ENCODE measurements at places on chromosomes 3 and 15.
A peak's percentile ranks its signal among the peaks of the same experiment; 100 is the strongest.

- DNase-seq, result peak; percentile 66
These were observed 11.5 kb downstream of the ARHGEF3 start for GRCh38 chr3:56790016-56790821.

DNA sequence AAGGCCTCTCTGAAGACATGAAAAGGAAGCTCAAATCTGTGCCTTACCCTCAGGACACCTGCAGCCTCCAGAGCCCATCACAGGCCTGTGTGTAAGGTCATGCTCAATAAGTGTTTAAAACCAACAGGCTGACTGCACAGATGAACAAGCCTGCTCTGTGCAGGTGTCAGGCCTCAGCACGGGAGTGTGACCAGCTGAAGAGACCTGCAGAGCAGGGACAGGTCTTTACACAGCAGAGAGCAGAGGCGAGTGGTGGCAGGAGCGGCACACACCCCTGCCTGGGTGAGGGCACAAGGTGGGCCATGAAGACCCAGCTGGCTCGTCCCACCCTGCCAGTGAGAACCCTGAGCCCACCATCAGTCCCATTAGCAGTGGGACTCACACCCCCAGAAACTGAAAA lies 56.9 kb downstream of the ROPN1B start:
- no peak for DNase-seq

GRCh38 chr3:145259166-145259880 lies 901.7 kb downstream of the PLOD2 start:
- no peak for DNase-seq

DNA sequence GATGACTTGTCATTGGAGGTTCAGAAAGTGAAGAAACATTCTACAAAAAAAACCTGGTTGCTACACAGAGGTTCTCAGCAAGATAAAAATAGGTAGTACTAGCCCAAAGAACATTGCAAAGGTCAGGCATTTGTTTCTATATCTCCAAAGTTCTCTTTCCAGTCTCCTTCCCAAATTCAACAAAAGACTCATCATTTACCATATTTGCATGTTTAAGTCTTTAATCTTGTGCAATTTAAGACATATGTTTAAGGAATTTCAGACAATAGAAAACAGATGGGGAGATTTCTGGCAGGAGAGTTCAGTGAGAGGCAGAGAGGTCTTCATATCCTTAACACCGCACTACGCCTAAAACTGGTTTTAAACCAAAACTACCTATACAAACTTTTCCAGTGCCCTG lies 173.8 kb upstream of the THBS1 start:
- DNase-seq, result no peak

GRCh38 chr15:48466820-48467219 lies 135.6 kb downstream of the DUT start:
- DNase-seq, result no peak

DNA sequence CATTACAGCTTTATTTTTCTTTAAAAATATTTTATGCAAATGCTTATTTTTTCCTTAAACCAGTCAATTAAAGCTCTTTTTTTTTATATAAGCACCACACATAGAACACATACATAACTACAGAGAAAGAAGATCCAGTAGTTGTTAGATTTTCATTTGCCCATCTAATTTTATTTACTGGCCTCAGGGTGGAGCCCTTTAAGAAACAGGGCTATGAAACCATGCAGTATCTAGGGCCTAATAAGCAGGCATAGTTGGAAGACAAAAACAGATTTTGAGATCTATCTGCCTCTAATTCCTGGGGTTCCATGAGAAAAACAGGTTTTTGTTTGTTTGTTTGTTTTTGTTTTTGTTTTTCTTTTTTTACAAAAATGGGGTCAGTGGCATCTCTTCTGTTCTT lies 120.6 kb downstream of the BCHE start:
- DNase-seq, result no peak

GRCh38 chr3:10448544-10448943 lies 56.8 kb downstream of the ATP2B2 start:
- DNase-seq, result no peak

GRCh38 chr3:126655887-126656286 lies 963 bp upstream of the TXNRD3 start:
- DNase-seq, result no peak

DNA sequence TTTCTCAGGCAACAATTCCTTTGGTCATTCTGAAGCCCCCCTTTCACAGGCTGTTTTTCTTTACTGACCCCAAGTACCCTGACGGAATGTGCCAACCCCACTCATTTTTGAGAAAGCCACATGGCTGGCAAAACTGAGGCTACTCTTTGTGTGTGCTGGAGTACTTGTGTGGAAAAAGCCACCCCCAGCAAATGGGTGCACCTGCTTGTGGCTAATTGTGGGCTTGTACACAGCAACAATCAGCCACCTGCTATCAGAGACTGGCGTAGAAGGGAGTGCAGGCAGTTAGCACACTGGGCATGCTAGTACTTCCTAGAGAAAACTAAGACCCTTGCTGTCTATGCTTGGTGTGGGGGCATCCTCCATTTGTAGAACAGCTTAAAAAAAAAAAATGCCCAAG lies 110.1 kb upstream of the LMOD3 start:
- no peak for DNase-seq

- no peak for DNase-seq
These were observed 57.9 kb downstream of the RPLP1 start for GRCh38 chr15:69510556-69510955.

GRCh38 chr15:83102346-83102745 lies 5.1 kb upstream of the TM6SF1 start:
- DNase-seq, result no peak

DNA sequence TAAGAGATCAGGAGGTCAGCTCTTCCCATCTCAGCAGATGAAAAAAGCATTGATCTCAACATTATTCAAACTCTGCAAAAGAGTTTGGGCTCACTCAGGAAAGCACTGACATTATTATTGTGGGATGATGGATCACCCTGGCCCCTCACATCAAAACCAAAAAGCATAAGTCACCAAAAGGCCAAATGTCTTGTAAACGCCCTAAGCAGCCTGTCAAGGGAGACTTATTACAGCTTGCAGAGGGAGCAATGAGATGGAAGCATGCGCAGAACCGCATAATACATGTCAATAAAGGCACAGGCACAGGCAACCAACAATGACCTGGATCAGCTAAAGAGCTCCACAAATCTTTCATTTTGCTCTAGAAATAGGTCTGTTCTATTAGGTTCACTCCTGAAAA lies 4.6 kb downstream of the FSIP1 start:
- no peak for DNase-seq

DNA sequence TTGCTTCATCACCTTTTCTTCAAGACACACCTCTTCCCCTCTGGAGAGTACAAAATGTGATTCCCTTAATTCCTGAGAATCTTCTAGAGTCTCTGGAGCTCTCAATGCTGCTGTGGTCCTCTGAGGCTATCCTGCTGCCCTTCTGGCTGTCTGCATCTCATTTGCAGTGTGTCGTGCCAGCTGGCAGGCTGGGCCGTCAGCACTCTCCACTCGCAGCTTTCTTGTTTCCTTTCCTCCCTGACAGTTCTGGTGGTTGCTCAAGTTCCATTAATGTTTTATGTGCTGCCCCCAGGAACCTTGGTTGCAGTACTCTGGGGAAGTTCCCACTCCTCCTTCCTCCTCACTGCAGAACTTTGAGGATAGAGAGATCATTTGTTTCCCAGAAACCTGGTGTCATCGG lies 210.8 kb upstream of the ROPN1 start:
- DNase-seq, result no peak

- DNase-seq, result no peak
These were observed 56.2 kb upstream of the LPP start for GRCh38 chr3:188097791-188098190.

DNA sequence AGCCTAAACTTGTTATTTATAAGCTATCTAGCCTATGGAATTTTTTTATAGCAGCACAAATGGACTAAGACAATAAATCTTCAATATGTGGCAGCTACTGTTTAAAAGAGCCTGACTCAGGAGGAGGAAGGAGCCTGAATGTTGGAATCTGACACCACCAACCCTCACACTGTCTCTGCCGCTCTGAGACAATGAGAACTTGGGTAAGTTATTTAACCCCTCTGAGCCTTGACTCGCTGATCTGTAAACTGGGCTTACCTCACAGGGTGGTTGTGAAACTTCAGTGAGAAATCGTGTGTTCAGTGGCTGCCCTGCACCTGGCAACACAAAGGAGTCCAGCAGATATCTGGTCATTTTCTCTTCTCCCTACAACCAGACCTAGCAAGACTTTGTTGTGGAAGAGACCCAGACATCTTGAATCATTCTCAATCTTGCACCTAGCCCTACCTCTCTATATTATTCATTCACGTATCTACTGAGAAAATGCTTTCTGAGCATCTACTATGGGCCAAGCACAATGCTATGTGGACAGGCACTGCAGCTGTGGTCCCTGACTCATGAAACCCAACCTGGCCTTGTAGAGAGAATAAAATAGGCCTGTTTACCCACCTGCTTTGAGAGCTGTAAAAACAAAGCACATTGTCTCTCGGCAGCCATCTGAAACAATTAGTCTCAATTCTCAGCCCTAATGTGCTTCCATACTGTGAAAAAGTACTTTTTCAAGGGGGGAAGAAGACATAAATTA lies 81.9 kb upstream of the SLC25A36 start:
- no peak for DNase-seq

- no peak for DNase-seq
These were observed 411 bp upstream of the PPP2R3A start for GRCh38 chr3:135965129-135965505.

DNA sequence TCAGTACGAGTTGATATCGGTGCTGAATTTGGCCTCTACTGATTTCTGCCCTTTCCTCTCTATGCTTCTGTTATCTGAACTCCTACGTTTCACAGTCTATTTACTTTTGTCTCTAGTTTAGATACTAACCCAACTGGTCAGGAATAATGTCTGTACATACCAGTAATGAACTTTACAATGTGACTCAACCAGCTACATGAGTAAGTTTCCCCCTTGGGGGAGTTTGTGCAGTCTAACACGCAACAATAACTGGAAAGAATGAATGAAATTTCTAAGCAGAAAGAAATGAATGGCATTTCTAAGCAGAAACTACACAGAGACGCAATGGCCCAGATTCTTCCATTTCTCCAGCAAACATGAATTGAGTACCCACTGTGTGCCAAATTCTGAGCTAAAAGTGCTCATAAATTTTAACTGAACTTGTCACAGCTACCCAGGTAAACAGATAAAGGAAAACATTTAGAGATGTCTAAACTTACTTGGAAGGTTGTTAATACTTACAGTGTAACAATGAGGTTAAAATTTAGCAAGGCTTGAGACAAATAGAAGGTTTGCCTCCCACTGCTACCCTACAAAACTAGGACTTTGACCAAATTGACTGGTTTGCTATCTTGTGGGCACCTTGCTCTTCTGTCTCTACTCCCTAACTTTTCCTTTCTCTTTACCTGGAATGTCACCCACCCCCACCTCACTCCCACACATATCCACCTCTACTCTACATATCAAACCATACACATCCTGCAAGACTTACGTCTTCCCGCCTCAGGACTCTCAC lies 11.6 kb downstream of the UPK1B start:
- no peak for DNase-seq

DNA sequence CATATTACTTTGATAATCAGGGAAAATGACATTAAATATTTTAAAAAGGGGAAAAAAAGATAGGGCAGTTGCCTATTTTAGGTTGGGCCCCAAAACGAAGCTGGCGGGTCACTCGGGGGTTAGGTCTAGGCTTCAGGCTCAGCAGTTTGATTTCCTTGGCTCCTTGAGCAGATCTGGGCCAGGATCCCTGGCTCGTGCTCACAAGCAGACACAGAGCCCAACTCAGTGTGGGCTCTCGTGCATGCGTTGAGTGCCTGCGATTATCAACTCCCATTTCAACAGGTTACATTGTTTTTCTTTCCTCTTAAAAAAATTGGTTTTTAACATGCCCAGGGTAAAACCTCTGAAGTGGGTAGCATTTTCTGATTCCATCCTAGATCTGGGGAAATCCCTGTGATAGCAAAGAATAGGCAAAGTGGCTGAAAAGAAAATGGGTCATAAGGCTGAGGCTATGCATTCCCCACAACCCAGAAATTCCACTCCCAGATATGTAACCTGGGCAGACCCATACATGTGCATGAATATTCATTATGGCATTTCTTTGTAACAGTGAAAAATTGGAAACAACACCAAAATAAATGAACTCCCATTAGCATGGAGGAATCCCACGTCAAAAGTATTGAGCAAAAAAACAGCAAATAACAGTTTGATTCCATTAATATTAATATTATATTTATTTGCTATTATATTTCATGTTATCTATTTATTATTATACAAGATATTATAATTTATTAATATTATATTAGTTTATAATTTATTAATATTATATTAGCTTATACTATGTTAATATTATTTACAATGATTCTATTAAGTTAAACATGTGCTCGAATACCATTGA lies 27.8 kb downstream of the FAM43A start:
- DNase-seq, result no peak

- no peak for DNase-seq
These were observed 3.1 kb downstream of the WDR93 start for GRCh38 chr15:89693696-89694095.

DNA sequence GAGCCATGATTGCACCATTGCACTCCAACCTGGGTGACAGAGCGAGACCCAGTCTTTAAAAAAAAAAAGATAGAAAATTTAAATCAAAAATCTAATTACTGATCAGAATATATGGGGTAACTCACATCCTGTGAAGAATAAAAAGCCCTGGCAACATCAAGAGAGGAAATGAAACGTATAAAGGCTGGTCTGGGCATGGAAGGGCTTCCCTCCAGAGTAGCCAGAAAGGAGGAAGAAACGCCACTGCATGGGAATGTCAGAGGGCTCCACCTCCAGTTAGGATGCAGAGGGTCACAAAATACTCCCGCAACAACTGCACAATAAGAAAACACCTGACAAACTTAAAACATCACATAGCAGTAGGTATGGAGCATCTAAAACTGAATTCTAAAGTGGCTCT lies 4.9 kb upstream of the IQCF1 start:
- no peak for DNase-seq

GRCh38 chr3:45597581-45597980 lies 3.0 kb downstream of the LIMD1 start:
- DNase-seq, result no peak

- no peak for DNase-seq
These were observed 22.8 kb downstream of the FEM1B start for GRCh38 chr15:68300115-68300940.

- DNase-seq, result no peak
These were observed 665.9 kb downstream of the SQOR start for GRCh38 chr15:46300716-46301115.

GRCh38 chr3:8489278-8489792 lies 12.3 kb upstream of the LMCD1 start:
- DNase-seq, result no peak

GRCh38 chr15:27491666-27492621 lies 521.0 kb downstream of the GABRG3 start:
- no peak for DNase-seq

- no peak for DNase-seq
These were observed 369.4 kb downstream of the NR2F2 start for GRCh38 chr15:96699871-96700401.

- DNase-seq, result no peak
These were observed 127.4 kb upstream of the ATP2B2 start for GRCh38 chr3:10632741-10633140.

GRCh38 chr3:160399125-160400029 lies at the start of the genes IFT80 and SMC4:
IFT80 (minus strand) TSS chr3:160399225; CDS start chr3:160384600, 14,625 bp downstream.
SMC4 (plus strand) TSS chr3:160399650; CDS start chr3:160400827, 1,177 bp downstream.
- DNase-seq, result peak; percentile 97

GRCh38 chr3:169769287-169770181 lies at the start of gene ACTRT3:
ACTRT3 (minus strand) TSS chr3:169769561; CDS start chr3:169769520, 41 bp downstream.
- peak; percentile 62 for DNase-seq
